ENCODE measurements at places on chromosomes 7 and 10.
A peak's percentile ranks its signal among the peaks of the same experiment; 100 is the strongest.

- DNase-seq: no peak
Observed at GRCh38 chr7:2115760-2116447, 116.8 kb downstream of the MAD1L1 start.

GRCh38 chr10:130301021-130301892 lies 165.1 kb downstream of the GLRX3 start:
- no peak for DNase-seq

GRCh38 chr7:39712751-39713150 lies 89.4 kb downstream of the RALA start:
- no peak for DNase-seq

DNA sequence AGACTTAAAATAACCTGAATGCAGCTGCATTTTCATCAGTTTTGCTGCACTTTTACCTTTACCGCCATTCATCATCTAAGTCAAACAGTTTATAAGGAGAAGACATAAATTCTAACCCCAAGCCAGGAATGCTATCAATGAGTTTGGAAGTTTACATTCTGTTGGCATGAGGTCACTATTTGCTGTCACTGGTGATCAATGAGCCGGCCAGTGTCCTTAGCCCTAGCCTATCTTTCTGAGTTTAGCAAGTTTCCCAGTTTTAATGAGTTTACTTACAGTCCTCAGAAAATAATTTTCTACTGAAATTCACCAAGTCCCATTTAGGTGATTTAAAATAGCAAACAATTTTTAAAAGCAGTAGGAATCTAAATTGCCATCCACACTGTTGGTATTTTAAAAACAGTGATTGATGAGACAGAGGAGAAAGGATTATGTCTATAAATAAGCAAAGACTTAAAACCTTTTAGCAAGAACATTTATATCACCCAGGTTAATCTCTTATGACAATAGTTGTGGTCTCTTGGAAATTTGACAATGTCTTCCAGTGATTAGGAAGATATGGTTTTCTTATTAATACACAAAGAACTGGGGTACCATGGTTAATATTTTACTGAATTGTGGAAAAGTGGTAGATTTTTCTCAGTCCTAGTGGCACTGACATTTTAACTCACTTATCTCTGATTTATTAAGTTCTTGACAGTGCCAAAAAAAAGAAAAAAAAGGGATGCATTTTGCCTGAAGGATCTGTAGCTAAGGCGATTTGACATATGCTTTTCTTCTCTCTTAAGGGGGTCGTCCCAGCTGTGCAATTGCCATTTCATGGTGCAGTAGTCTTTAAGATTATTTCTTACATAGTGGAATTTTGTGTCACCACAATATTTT lies 443.4 kb upstream of the ANKRD30A start:
- DNase-seq: peak; percentile 31

DNA sequence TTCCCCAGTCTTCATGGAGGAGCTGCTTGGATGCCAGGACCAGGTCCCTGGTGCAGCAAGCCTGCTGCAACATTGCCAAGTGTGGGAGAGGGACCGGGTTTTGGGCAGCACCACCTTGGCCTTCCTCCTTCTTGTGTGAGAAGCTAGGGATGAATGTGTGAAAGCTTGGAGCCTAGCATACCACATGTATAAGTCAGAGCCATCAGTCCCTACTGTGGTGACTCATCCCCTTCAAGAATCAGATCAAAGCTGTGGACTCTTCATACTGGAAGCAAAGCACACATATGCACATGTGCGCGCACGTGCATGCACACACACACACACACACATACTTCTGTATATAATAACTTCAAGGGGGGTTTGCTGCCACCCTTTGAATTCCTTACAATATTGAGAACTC lies 527.8 kb downstream of the LRMDA start:
- DNase-seq: no peak

DNA sequence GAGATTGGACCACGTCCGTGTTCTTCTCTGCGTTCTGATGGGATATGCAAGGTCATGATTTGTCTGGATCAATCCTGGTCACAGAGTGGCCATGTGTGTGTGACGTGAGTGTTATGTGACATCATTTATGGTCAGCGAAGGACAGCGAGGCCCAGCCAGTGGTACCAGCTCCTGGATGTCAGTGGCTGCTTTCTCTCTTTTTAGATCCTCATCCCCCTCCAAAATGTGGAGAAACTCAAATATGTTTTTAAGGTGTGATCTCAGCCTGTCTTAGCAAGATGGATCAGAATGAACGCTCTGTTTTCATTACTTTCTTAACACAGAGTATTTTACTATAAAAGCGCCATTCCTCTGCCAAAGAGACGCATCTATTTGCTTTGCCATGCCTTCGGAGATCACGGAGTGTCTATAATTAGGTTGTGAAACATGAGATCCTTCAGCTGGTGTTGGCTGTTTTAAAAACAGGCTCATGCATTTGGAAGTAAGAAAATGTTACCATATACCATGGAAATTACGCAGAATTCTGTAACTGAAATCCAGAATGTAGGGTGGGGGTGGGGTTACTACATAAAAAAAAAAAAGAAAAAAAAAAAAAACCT lies 245.5 kb upstream of the TCERG1L start:
- no peak for DNase-seq

All from H7 (cell line).